Inflammatory macrophage treated with lipopolysaccharide for 1 hour (primary cell): ENCODE measurements at places on chromosomes 6 and 20.

DNA sequence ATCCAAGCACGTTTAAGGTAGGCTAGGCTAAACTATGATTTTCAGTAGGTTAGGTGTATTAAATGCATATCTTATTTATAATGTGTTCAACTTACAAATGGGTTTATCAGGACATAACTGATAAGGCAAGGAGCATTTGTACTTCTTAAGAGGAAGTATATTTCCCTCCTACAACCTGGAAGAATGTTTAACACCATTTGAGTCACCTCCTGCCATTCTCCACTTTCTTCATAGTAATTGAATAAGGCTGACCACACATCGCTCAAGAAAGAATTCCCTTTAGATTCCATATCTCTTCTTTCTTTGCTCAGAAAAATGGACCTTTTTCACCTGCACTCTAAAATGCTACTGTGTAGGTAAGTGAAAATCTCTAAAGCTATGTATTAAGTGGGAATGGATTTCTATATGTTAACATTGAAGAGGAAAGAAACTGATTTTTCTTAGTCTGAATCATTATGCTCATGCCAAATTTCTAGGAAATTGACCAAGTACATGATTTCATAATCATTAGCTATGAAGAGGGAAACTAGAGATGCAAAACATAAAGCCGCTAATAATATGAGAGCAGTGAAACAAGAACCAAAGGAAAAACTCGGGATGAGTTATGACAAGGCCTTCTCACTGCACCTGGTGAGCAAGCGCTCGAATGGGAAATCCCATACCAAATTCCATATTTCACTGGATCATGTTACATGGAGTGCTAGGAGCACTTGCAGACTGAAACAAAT, 210.4 kb downstream of the ALDH8A1 start:
- DNase-seq = peak; percentile 85

- no peak for DNase-seq
These were observed 101.4 kb downstream of the LRRC1 start for GRCh38 chr6:53896196-53896595.

DNA sequence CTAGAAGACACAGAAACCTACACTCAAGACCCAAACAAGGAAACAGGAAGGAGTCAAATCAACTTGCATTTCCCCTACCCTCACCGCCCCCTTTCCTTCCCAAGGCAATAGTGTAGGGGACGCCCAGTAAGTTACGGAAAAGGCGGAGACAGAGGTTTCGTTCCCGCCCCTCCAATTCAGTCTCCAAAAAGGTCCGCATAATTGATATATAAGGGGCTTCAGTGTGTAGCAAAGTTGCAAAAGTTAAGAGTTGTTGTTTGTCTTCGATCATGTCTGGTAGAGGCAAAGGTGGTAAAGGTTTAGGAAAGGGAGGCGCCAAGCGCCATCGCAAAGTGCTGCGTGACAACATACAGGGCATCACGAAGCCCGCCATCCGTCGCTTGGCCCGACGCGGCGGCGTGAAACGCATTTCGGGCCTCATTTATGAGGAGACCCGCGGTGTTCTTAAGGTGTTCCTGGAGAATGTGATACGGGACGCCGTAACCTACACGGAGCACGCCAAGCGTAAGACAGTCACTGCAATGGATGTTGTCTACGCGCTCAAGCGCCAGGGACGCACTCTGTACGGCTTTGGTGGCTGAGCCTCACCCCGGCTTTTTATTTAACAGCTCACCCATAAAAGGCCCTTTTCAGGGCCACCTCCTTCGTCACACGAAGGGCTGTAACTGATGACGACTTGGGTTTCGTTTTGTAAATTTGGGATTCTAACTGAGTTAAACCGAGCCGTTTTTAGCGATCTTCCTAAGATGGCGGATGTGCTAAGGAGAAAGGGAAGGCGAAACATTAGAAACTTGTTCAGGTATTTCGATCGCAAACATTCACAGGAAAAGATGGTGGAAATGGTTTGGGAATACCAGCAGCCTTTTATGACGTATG, 124.6 kb upstream of the BTN3A2 start:
- peak; percentile 79 for DNase-seq

GRCh38 chr6:76240092-76240491, 167.6 kb upstream of the IMPG1 start:
- DNase-seq = no peak

GRCh38 chr6:134703206-134703605, 246.7 kb downstream of the ALDH8A1 start:
- no peak for DNase-seq

- no peak for DNase-seq
These were observed 19.3 kb downstream of the FGD2 start for GRCh38 chr6:37024656-37025337.

DNA sequence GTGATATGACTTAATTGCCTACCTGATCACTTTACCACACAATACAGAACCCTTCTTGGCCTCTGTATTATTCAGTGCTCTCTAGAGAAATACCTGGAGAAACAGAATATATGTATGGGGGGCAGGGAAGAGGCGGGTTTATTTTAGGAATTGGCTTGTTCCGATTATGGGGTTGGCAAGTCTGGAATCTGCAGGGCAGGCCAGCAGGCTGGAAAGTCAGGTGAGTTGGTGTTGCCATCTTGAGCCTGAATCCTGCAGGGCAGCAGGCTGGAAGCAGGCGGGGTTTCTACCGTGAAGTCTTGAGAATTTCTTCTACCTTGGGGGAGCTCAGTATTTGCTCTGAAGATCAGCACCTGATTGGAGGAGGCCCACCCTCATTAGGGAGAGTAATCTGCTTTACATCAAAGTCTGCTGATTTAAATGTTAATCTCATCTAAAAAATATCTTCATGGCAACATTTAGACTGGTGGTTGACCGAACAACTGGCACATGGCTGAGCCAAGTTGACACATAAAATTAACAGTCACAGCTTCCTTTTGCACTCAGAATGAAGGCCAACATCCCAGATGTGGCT, 193.9 kb downstream of the ZDHHC14 start:
- DNase-seq = no peak

- peak; percentile 79 for DNase-seq
These were observed 17.7 kb upstream of the TNFAIP3 start for GRCh38 chr6:137849181-137849980.

GRCh38 chr6:11632795-11633511, 95.4 kb downstream of the TMEM170B start:
- DNase-seq = no peak

DNA sequence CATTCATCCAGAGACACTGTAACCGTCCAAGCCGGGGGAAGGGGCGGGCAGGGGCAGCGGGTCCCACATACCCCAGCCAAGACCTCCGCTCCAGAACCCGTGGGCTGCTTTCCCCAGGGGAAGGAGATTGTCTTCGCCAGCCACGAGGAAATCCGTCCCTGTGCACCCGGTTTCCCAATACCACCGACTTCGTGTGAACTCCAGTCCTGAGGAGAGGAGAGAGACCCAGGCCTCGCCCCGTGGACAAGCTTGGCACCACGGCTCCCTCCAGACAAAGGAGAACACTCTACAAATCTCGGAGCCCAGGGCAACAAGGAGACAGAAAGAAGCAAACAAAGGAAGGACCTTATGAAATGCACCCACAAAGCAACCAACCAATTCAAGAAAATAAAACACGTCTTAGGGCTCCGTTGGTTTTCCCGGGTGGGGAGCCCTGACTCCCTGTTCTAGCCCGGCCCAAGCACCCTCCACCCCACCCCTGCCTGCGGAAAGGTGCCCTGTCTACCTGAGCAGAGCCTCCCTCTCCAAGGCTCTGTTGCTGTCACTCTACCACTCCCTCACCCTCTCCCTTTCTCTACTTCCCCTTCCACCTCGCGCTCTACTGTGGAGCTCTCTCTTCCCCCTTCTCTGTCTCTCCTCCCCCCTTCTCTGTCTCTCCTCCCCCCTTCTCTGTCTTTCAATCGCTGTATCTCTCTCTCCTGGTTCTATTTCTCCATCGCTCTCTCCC, 1382.8 kb upstream of the DEFB115 start:
- no peak for DNase-seq

GRCh38 chr6:139243536-139243935, 48.3 kb downstream of the TXLNB start:
- no peak for DNase-seq

GRCh38 chr20:48928832-48929725, 7.6 kb downstream of the ARFGEF2 start:
- DNase-seq = no peak

DNA sequence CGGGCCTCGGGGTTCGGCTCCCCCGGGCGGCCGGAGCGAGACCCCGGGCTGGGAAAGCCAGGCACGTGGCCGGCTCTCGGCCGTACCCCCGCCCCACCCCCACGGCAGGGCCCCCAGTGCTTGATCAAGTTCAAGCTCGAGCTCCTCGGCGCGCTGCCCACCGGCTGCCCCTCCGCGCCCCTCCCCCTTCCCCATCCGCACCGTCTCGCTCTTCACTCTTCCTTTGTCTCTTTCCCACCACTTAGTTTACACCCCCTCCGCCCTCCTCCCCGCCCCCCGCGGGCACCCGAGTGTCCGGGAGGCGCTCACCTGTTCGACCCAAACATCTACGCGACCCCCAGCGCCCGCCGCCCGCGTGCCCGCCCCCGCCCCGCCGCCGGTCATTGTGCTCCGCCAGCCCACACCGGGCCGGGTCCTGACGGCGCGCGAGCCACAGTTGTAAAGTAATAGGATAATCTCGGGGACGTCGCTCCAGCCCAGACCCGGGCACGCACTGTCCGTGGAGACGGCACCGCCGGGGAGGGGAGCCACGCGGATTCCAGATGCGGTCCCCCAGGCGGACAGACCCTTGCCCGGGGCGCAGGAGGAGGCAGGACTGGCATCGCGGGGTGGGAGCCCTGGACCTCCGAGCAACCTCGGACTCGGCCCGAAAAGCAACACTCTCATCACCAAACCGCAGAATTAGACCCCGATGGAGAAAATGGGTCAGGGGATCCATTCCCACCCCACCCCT, 100.7 kb downstream of the NOL4L start:
- DNase-seq = no peak

GRCh38 chr6:18263418-18264218, 712 bp downstream of the DEK start:
- DNase-seq = peak; percentile 16

GRCh38 chr6:27100921-27101320, 146.6 kb upstream of the PRSS16 start:
- DNase-seq = no peak

DNA sequence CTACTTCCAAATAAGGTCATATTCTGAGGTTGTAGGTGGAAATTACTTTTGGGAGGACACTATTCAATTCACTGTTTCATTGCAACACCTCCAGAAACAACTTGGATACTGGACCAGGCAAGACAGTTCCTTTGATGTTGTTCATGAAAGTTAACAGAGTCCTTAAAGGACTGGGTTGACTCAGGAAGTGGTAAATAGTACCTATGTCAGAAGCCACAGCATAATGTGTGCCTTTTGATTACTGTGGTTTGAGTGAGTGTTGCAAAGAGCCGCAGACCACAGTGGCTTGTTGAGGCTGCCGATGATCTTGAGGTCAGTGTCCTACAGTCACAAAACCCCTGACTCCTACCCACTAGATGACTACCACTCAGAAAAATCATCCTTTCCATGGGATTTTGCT, 10.9 kb downstream of the IL20RA start:
- no peak for DNase-seq

- DNase-seq = no peak
These were observed 78.5 kb upstream of the ASF1A start for GRCh38 chr6:118815495-118815894.

- DNase-seq = no peak
These were observed 433.2 kb upstream of the SPTLC3 start for GRCh38 chr20:12575352-12576095.
